ENCODE measurements at places on chromosomes 3 and 15. TPM values are rescaled to one million over a fixed set of nuclear protein-coding genes. Genes with fewer than 3 reads are reported as not detected.

DNA sequence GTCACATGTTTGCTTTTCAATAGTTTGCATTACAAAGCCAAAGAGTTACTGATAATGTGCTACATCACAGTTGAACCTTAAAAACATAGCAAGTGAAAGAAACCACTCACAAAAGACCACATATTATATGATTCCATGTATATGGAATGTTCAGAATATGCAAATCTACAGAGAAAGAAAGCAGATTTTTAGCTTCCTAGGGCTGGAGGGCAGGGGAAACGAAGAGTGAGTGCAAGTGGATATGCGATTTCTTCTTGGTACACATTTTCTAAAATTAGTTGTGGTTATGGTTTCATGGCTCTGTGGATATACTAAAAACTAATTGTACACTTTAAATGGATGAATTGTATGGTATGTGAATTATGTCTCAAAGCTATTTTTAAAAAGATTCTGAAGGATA lies 4.0 kb upstream of the GBE1 start:
- H3K36me3 ChIP-seq: no peaks in the 10 kb centered on the region
- H3K27ac ChIP-seq: no peak overlapping the region
- H3K4me1 ChIP-seq: peaks cover 24% of the 10 kb centered on the region
- no peaks in the 10 kb centered on the region for H3K27me3 ChIP-seq
- H3K4me3 ChIP-seq: no peak overlapping the region
- DNase-seq: no peak

DNA sequence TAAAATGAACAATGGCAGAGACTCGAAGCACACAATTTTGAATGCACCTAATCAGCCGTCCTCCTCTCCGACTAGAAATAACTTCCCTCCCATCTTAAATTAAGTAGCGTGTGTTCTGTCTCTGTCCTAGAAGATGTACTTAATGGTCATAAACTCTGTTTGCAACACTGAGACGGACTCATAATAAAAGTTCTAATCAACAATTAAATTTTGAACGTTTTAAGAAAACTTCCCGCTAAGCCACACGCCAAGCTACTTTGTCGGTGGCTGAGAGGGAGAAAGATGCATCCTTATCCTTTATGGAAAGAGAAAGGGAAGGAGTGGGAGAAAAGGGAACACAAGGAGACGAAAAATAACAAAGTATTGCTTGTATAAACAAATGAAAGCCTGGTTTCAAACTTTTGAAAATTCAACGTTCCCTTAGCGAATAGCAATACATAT lies 989 bp downstream of the GNB4 start:
- peak overlapping the region; percentile 70 for H3K4me3 ChIP-seq
- no peaks in the 10 kb centered on the region for H3K27me3 ChIP-seq
- no peaks in the 10 kb centered on the region for H3K4me1 ChIP-seq
- peak overlapping the region; percentile 95 for H3K27ac ChIP-seq
- DNase-seq: no peak

DNA sequence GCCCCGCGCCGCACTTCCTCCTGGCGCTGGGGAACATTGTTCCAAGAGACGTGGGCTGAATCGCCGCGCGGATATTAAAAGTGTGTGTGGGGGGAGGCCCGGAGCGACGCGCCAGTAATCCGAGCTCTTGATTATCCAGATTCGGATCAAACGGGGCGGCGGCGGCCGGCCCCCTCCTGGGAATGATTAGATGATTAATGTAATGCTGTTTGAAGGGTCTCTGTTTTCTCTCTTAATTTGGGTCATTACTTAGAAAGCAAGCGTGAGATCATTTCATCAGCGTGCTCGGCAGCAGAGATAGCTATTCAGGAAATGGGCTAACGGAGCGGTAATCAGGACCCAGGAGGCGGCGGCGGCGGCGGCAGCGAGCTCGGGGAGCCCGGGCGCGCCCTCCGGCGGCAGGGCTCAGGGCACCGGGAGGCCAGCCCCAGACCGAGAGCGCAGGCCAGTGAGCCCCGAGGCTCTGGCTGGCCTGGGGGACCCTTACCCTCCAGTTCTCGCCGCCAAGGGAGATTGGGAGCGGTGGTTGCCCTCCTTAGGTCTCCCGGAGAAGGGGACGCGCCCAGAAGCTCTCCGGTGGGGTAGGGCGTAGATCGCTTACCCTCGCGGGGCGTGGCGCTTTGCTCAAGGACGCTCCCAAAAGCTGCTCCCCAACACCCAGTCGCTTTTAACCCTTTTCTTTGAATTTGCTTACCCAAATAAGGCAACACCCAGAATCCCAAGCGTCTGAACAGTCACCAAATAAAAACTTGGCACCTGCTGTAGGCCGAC lies 4.5 kb downstream of the FEZF2 start:
- no peak for DNase-seq
- H3K27ac ChIP-seq: no peak overlapping the region
- no peak overlapping the region for H3K4me3 ChIP-seq
- no peaks in the 10 kb centered on the region for H3K36me3 ChIP-seq

DNA sequence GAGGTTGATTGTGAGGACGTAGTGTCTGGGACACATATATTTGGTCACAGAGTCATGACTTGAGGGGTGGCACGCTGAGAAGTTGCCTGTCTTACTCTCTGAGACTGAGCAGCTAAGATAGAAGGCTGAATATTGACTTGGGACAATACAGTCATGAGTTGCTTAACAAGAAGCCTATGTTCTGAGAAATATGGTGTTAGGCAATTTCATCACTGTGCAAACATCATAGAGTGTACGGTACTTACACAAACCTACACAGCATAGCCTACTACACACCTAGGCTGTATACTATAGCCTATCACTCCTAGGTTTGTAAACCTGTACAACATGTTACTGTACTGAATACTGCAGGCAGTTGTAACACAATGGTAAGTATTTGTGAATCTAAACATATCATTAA lies 30.3 kb upstream of the SPESP1 start:
- H3K27me3 ChIP-seq: no peaks in the 10 kb centered on the region
- H3K27ac ChIP-seq: no peak overlapping the region
- no peak for DNase-seq
- H3K4me3 ChIP-seq: no peak overlapping the region
- no peaks in the 10 kb centered on the region for H3K4me1 ChIP-seq

DNA sequence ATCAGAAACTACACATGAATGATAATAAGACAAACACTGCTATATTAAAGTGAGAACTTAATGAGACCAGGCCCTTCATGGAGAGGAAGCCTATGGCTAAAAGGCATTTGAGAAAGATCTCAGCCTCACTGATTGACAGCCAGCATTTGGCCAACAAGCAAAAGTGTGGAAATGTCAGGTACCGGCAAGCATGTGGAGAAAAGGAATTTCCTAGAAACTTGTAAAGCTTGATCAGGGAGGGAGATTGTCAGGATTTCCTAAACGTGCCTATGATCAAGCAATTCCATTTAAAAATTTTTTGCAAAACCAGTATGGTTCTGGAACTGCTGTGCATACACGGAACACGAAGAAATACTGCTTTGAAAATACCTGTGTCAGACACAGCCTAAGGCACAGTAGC lies 220.3 kb upstream of the ATP10A start:
- H3K36me3 ChIP-seq: no peaks in the 10 kb centered on the region
- DNase-seq: no peak

DNA sequence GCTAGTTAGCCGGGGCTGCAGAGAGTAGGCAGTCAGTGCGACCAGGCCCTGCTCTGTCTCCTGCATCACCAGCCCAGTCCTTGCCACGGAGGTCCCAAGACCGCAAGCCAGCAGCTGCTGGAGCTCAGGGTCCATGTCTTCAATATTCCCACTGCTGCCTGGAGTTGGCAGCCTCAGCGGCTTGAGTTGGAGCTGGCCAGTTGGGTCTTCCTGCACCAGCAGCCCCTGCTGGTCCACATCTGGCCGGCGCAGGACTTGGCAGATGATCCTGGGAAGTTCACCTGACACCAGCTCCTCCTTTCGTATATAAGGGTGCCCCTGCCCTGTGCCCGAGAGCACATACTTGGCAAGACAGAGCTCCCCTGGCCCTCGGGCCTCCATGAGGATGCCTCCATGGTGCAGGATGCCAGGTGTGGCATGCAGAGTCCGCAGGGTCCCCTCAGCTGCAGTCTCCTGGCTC lies 5.7 kb downstream of the XIRP1 start:
- peaks cover 68% of the 10 kb centered on the region for H3K4me1 ChIP-seq
- peaks cover 74% of the 10 kb centered on the region for H3K36me3 ChIP-seq
- H3K27ac ChIP-seq: no peak overlapping the region
- H3K4me3 ChIP-seq: no peak overlapping the region
- no peak for DNase-seq

GRCh38 chr3:175421902-175422301 lies 562.8 kb downstream of the NAALADL2 start:
- H3K36me3 ChIP-seq: no peaks in the 10 kb centered on the region
- no peaks in the 10 kb centered on the region for H3K27me3 ChIP-seq
- H3K4me1 ChIP-seq: no peaks in the 10 kb centered on the region
- DNase-seq: no peak

GRCh38 chr3:195609229-195609628 lies 25.5 kb upstream of the APOD start:
- no peak overlapping the region for H3K4me3 ChIP-seq
- no peak for DNase-seq
- H3K27ac ChIP-seq: no peak overlapping the region
- H3K27me3 ChIP-seq: no peaks in the 10 kb centered on the region
- no peaks in the 10 kb centered on the region for H3K4me1 ChIP-seq

DNA sequence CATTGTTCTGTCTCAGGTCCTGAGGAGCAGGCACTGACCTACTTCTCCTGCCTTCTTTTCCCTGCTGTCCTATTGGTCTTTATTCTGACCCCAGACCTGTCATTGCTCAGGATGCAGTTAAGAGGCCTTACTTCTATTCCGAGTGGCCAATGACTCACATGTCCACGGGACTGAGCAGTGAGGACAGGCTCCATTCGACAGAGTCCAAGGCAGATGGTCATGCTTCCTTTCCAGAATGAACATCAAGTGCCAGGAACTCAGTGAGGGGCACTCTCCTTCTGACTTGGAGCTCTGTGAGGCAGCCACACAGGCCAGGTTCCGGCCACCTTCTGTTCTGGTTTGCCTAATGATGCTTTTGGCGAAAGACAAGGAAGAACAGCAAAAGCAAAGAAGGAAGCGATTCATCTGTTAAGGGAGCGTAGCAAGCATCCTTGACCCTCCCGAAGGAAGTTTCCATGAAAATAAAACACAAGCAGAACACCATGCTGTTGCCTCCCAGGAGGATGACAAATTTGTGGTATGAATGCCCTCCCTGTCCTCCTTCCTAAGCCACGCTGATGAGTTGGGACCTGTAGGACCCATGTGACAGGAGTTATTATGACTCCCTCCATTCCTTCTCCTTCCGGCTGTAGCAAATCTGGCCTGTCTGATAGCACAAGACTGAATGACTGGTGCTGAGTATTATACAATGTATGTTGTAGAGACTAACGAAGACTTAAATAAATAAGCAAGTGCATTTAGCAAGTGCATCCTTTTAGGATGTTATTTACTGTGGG lies 14.4 kb upstream of the TPRG1 start:
- H3K4me1 ChIP-seq: no peaks in the 10 kb centered on the region
- H3K36me3 ChIP-seq: no peaks in the 10 kb centered on the region

- peaks cover 96% of the 10 kb centered on the region for H3K4me1 ChIP-seq
- no peak overlapping the region for H3K4me3 ChIP-seq
- H3K27me3 ChIP-seq: no peaks in the 10 kb centered on the region
- peak overlapping the region; percentile 92 for H3K27ac ChIP-seq
Observed at GRCh38 chr15:92910451-92910850, 10.3 kb downstream of the CHD2 start.

DNA sequence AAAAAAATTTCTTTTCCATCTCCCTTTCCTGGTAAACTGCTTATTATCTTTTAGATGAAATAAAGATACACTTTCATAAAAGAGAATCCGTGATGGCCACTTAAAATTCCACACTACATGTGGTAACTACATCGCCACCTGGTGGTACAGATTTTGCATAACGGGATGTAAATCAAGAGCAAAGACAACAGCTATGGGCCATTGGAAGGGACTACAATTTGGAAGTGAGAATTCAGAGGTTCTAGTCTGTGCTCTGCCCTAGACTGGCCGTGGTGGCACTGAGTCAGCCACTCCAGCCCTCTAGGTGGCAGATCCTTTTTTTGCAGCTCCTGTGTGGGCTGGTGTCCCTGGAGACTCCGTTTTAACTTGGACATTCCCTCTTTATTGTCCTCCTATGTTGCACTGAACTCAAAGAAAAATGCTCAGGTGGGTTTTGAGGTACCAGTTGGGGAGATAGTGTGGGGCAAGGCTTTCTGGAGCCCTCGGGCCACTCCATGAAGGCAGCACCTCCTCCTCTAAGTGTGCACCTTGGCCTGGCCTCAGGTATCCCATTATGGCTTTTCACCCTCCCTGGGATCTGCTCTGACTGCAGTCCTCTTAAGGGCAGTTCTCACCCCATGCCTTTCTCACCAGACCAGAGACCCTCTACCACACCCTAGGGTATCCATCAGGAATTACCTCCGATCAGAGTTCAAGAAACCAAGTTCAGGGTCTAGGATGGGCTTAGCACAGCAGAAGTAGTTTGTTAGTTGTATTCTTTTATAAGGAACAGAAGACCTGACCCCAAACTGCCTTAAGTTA lies 54.9 kb downstream of the SPSB4 start:
- H3K4me3 ChIP-seq: no peak overlapping the region
- no peaks in the 10 kb centered on the region for H3K27me3 ChIP-seq
- H3K4me1 ChIP-seq: no peaks in the 10 kb centered on the region

DNA sequence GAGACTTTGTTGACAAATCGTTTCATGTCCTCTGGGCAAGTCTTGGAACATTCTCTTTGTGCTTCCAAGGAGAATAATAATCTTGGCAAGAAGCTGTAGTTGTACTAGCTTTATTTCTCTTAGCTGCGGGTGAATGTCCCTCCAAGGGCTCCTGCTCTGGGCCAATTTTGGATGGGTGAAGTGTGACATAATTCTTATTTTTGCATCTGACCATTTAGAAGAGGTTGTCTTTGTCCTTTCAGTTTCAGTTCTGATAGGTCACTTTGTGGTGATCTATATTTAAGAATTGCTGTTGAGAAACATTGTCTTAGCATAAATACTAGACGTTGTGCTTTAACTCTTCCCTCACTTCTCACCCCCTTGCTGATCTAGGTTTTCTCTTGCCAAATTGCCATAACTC lies 164.8 kb upstream of the RORA start:
- no peaks in the 10 kb centered on the region for H3K27me3 ChIP-seq
- no peak for DNase-seq
- H3K4me1 ChIP-seq: no peaks in the 10 kb centered on the region
- no peak overlapping the region for H3K27ac ChIP-seq
- no peak overlapping the region for H3K4me3 ChIP-seq
- no peaks in the 10 kb centered on the region for H3K36me3 ChIP-seq

GRCh38 chr3:115071166-115071565 lies 75.9 kb downstream of the ZBTB20 start:
- H3K4me3 ChIP-seq: no peak overlapping the region
- no peaks in the 10 kb centered on the region for H3K36me3 ChIP-seq
- DNase-seq: no peak
- H3K27ac ChIP-seq: peak overlapping the region; percentile 63

- H3K4me1 ChIP-seq: peaks cover 20% of the 10 kb centered on the region
- no peak for DNase-seq
- H3K27ac ChIP-seq: peak overlapping the region; percentile 43
- peak overlapping the region; percentile 49 for H3K4me3 ChIP-seq
Observed at GRCh38 chr15:74725845-74726773, 781 bp upstream of the CYP1A1 start.

GRCh38 chr3:264394-265156 lies 68.0 kb downstream of the CHL1 start:
- no peaks in the 10 kb centered on the region for H3K27me3 ChIP-seq
- H3K4me1 ChIP-seq: no peaks in the 10 kb centered on the region
- no peaks in the 10 kb centered on the region for H3K36me3 ChIP-seq

Gene RARRES1
- total RNA-seq: 10.0 TPM

Gene TMA7
- total RNA-seq: 194 TPM

Gene TTLL13
- not detected for total RNA-seq

Gene CYP8B1
- not detected for total RNA-seq

Gene ZDHHC19
- not detected for total RNA-seq

Gene CCR8
- not detected for total RNA-seq

Gene PLA2G4D
- not detected for total RNA-seq

Gene COX17
- 93.9 TPM for total RNA-seq
